ENCODE measurements at places on chromosomes 2 and 18.

- no peak for DNase-seq
Observed at GRCh38 chr2:64104933-64105332, 39.3 kb downstream of the PELI1 start.

GRCh38 chr18:63346480-63347183, 20.4 kb downstream of the KDSR start:
- no peak for DNase-seq

DNA sequence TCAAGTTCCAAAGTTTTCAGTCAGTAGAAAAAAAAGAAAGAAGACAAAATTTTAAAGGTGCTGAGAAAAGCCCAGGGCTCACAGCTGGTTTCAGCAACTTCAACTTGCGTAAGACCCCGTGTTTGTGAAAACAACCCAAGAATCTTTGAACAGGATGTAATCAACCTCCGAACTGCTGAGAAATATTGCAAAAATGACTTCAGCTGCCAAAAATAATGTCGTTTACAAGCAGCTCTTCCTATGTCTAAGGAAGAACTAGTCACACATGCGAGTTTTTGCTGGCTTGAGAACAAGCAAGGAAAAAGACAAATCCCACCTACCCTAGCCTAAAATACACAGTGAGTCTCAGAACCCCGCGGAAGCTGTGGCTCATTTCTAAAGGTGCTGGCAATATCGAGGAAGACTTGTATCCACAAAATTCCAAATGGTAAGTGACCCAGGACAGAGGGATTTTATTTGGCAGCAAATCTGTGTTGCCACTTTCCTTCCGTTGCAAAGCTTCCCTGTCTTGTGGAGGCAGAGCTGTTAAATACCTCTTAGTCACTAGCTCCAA, 59.8 kb upstream of the SLC8A1 start:
- DNase-seq, result no peak

DNA sequence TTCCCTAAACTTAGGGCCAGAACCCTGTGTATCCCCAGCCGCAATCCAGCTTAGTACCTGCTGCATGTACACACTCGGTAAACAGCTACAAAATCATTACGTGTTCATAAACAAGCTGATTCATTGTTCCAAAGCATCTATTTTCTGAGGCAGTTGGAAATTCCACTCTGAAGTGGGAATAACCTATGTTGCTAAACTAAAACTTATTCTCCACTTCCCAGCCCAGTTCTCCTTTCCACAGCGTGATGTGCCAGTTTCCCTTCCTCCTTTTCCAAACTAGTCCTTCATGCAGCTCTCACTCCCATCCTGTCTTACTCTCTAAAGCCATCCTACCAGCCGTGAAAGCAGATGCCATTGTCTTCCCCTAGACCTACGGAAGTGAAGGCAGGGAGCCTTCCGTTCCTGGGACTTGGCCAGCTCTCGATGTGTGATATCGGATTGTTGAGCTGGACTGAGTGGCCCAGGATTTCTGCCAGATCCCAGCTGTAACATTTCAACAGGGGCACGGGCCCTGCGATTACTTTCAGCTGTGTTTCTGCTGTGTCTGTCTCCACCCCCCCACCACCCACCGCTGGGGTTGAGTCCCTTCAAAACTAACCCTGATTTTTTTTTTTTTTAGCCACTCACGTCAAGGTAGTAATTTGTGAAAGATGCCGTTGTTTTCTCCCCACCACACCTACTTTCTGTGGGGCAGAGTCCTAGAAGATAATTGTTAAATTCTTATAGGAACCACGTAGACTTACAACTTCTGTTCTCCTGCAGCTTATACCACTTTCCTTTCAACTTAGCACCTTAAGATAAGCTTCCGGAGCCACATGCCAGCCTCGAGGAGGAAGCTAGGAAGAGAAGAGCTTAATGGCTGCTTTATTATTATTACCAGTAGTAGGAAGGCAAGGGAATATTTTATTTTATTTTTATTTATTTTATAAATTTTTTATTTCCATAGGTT, 100.9 kb downstream of the CRIM1 start:
- peak; percentile 83 for DNase-seq

DNA sequence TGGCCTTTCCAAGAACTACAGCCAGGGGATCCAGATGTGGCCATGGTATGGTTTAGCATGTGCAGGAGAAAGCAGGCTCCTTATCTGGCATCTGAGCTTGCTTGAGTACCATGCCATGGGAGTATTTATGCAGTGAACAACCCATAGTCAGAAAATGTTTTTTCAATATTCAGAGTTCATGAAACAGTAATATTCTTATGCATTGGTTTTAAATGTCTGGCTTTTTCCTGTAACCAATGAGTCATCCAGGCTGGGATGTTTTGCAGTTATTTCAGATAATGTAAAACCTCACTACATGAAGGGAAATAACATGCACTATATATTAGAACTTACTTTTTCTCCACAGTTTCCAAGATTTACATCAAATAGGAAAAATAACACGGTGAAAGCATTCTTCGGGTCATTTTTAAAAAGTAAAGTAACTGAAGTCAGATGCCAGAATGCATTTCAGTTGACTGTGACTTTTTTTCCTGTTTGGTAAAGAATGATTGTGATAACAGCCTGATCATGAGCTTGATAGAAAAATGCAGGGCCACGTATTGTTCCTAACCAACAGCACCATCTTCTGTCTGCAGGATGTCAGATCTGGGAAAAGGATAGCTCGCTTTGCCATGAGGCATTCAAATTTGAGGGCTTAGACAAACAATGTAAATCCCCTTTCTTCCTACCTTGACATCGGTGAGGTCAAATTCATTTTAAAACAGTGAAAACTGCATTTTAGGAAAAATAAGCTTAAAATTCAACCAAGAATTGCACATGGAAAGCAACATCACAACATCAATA, 152.8 kb downstream of the DSC3 start:
- no peak for DNase-seq

DNA sequence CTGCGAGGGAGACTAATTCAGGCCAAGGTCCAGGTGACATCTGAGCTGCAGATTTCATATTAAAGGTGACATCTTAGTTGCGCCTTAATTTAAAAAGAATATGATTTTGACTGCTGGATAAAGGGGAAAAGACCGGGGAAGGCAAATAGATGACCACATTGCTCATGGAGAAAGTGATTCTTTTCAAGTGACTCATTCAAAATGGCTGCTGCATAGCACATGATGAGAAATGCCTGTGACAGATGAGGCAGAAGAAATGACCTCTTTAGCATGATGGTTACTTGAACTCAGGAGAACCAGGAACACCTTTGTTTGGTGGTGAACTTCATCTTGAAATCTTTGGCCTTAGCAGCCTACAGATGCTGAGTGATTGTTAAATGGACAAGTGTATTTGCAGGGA, 385.8 kb upstream of the TRIB2 start:
- no peak for DNase-seq

DNA sequence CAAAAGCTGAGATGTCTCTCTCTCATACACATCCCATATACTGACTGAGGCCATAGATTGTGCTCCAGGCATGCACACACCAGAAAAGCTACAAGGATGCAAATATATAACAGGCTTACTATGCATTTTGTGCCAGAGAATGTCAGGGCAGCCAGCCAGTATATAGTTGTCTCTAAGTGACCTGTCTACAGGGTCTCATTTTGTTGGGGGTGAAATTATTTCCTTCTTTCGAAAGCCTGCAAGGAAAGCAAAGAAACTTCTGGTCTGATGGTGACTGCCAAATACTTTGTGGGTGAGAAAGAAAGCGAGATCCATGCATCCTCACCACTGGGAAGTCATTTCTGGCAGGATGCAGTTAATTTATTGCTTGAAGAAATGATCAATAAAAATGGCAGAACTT, 70.2 kb downstream of the CDCA7 start:
- no peak for DNase-seq

GRCh38 chr2:195613922-195614321, 43.1 kb upstream of the SLC39A10 start:
- DNase-seq, result no peak

DNA sequence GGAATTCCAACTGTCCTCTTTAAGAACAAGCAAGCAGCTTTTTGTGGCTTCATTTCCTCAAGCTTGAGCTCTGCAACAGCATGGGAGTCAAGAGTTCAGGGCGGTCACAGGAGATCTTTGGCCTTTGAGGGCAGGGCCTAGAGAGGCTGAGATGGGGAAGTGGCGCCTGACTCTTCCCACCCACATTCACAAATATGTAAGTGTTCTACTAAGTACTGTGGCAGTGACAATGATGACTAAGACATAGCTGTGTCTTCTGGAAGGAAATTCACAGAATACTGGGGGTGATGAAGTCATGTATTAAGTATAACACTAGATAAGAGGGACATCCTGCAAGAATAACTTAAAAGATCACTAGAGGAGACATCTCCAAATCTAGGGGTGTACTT, 15.0 kb downstream of the RND3 start:
- no peak for DNase-seq

DNA sequence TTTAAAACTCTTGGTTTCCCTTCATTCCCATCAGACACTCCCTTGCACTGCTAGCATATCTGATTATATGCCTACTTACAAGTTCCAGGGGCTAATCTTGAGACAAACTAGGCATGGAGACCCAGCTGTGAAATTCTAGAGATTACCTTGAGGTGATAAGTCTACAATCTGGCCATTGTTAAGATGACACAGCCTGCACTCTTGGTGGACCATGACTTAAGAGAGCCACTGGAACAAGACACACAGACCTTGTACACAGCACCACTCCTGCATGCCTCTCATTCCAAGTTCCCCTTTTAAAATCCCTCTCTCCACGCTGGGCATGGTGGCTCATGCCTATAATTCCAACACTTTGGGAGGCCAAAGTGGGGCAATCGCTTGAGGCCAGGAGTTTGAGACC, 387.2 kb upstream of the DCC start:
- DNase-seq, result no peak

DNA sequence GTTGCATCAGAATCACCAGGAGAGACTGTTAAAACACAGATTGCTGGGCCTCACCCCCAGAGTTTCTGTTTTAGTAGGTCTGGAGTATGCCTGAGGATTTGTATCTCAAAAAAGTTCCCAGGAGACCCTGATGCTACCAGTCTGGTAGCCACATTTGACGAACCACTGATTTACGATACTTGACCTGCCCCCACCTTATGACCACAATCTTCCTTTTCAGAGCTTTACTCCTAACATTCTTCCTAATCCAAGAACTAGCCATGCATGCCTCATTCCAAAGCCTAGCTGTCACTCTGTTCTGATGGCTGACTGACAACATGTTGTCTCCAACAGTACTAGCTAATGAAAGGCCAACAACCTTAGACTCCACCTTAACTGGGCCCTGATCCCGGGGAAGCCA, 191.4 kb downstream of the MBD2 start:
- no peak for DNase-seq

DNA sequence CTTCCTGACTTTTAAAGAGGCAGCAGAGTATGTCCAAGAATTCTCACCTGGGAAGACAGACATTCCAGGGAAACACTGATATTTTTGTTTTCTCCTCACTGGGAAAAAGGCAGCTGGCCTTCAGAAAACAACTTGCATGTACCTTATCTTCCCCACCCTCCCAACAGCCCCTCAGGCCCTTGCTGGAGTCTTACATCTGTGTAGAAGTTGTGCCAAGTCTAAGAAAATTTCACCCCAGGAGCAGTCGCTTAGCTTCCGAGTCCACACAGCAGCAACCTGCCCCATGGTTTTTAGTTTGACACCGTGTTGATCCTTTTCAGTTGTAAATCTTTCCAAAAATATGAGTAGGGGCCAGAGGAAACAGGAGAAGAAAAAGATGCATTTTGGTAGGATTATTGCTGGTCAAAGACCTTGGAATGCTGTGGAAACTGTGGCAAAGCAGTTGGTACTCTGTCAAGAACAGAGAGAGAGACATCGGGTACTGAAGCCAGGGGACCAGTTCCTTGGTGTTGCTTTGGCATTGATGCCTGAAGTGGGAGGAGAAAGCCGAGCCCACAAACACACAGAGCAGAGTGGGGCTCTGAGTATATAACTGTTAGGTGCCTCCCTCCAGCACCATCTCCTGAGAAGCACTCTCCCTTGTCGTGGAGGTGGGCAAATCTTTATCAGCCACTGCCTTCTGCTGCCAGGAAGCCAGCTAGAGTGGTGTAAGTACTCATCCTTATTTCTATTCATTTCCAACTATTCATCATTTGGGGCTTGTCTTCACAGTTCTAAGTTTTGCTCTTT, at the start of gene SLC14A1:
Gene SLC14A1 (plus strand): TSS at position 615 of the 789 bp plus-strand sequence. CDS start 6,140 bp downstream, outside the sequence.
- DNase-seq, result no peak

GRCh38 chr18:3903337-3903736, 453.4 kb downstream of the TGIF1 start:
- DNase-seq, result no peak

DNA sequence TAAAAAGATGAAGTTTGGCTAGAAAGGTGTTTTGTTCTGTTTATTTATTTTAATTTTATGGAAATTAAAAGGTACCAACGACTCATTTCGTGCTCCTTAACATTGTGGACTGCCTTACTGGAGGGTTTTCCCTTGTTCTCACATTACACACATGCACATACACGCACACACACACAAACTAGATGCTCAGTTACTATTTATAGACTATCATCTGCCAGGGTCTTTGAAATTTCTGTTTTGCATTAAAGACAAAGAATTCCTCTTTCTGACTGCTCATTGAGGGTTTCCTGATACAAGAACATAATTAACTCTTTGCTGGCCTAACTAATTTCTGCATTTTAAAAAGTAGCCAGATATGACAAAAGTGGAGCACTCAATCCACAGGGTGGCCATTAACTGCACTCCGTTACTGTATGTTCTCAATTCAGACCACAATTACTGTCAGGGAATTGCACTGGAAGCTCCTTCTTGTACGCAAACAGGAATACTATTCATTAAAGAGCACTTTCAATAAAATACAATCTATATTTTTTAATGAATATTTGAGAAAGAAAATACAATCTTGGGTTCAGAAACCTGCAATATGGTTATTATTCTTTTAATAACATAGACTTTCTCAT, 366.9 kb upstream of the GALNT5 start:
- no peak for DNase-seq

DNA sequence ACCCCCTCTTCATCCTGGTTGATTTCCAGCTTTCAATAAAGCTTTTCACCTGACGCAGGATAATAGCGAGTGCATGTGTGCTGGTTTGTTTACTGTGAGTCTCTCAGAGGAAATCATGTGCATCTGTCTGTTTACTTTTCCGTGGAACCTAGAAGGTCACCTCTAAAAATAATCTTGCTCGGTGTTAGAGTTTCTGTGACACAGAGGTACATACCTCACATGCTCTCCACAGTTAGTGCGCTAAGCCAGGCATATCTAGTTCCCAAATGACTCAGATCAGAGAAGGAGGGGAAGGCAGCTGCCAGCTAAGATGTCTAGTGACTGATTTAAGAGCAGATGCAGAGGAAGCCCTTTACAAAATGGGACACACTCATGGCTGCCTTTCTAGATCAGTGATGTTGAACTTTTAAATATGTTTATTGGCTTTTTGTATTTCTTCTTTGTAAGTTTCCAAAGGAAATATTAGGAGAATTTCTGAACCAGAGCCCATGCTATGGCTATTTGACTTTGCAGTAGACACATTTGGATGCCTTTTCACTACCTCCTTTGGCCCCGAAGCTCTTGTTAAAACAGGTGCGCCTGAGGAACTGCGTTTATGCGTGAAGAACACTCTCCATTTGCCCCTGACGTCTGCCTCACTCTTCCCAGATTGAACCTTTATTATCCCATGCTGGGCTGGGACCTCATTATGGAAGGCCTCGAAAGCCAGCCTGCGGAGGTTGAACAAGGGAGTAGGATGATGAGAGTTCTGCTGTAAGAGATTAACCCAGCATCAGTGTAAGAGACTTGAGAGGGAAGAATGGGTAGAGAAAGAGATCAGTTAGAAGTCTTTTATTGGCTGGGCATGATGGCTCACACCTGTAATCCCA, 145.6 kb downstream of the FAM161A start:
- DNase-seq, result no peak

GRCh38 chr2:217339753-217340152, 479.9 kb upstream of the TNP1 start:
- DNase-seq, result no peak

All from coronary artery (tissue), 2 donors.